Stimulated activated CD4-positive, alpha-beta T cell treated with anti-CD3 and anti-CD28 coated beads, Interleukin-2, amount 100 ng/mL, for 4 hours (primary cell): ENCODE measurements at places on chromosomes 5 and 9.
A peak's percentile ranks its signal among the peaks of the same experiment; 100 is the strongest.

GRCh38 chr9:3858961-3859360 is 333.2 kb upstream of the RFX3 start:
- DNase-seq: no peak

GRCh38 chr9:3525096-3525835 is 535 bp downstream of the RFX3 start:
- DNase-seq: peak; percentile 0

GRCh38 chr5:68189613-68190012 is 25.9 kb upstream of the PIK3R1 start:
- no peak for DNase-seq

GRCh38 chr9:78967596-78968217 is 604.1 kb upstream of the TLE4 start:
- DNase-seq: no peak

GRCh38 chr9:113935677-113936380 is 59.7 kb downstream of the ZNF618 start:
- no peak for DNase-seq

DNA sequence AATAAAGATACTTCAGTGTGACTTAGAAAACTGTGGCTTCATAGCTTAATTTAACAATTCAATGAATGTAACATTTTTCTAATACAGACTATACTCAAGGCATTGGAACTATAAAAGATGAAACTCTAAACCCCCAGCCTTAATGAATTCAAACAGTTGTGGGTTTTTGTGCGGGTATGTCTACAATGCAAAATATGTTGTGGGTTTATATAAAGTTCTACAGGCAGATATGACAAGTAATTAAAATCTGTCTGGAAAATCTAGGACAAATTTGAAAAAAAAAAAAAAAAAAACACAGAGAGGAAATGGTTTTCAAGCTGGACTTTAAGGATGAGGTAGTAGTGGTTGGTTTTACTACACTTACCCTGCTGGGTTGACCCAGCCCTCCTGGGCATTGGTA is 467.5 kb upstream of the TLE4 start:
- no peak for DNase-seq

DNA sequence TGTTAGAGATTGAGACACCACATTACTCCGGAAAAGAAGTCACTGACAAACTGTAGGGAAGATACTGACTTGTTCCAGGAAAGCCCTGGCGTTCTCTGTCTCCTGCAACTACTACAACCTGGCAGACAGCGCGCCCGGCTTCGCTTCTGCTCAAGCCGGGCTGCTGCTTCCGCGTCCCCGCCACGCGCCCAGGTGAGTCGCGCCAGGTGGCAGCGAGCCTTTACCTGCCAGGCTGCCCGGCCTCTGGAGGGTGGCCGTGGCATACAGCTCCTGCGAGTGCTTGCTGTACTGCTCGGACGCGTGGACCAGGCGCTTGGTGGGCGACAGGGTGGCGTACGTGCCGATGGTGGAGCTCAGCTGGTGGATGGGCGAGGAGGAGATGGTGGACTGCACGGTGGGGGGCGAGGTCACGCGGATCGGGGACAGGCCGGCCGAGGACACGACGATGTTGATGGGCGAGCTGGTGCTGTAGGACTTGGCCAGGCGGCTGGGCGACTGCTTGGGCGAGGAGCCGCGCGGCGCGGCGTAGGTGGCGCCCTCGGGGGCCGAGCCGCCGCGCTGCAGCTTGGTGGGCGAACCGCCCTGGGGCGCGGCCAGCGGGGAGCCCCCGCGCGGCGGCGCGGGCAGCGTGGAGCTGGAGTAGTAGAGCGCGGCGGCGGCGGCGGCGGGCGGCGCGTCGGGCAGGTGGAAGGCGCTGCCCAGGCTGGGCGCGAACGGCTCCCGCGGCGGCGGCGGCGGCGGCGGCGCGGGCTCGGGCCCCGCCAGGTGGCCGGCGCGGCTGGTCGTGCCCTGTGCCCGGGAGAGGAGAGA is 519.6 kb downstream of the CTNND2 start:
- no peak for DNase-seq

GRCh38 chr5:132505641-132506040 is 15.1 kb upstream of the IRF1 start:
- DNase-seq: no peak

DNA sequence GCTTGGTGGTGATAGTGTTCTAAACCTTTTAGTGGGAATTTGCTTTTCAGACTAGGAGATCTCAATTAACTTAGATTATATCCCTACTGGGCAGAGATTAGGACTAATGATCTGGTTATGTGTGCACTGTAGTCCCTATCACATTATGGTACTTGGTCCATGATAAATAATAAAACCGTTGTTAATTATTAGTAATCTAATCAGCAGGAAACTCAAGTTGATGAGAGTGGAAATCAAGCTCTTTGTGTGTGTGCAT is 262.3 kb downstream of the ARHGAP26 start:
- DNase-seq: no peak

DNA sequence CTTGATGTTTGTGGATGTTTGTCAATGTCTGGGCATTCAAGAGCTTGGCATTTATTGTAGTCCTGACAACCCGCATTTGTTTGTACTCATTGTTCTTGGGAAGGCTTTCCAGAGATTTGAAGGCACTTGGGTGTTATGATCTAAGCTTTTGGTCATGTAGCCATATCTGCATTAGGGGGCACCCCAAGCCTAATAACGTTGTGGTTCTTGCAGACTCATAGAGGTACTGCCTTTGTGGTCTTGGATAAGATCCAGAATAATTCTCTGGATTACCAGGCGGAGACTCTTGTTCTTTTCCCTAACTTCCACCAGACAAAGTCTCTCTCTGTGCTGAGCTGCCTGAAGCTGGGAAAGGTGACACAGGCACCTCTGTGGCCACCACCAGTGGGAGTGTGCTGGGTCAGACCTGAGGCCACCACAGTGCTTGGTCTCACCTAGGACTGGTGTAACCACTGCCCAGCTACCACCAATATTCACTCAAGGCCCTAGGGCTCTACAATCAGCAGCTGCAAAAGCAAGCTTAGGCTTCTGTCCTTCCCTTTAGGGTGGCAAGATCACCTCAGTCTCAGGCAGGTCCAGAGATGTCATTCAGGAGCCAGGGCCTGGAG is 144.4 kb upstream of the TAS2R1 start:
- DNase-seq: no peak

GRCh38 chr5:114319236-114319635 is 42.6 kb upstream of the KCNN2 start:
- no peak for DNase-seq

DNA sequence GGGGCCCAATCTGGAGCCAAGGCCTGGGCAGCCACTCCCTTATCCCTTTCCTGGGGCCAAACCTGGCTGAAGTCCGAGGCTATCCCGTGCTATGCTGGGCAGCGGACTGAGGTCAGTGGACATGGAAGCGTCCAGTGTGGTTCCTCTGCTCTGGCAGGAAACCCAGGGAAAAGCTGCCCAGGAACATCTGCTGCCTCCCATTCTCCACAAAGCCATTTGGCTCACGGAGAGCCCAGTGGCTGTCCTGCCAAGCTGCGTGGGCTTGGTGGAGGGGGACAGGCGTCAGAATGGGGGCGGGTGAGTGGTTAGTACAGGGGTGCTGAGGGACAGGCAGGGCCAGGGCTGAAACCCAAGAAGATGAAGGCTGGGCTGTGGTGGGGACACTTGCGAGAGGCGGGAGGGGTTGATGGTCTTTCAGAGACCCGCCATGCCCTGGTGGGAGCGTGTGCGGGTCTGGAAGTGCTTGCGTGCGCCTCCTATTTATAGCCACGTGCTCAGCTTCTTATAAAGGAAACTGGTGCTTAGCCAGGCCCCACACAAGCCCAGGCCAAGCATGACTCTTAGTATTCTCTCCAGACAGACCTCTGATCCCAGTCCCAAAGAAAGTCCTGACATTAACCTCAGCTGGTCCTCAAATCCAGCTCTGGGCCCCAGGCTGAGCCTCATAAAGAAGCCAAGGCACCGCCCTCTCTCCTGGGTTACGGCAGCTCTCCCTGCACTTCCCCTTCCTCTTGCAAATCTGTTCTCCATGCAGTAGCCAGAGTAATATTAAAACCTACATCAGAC is 9.4 kb upstream of the SLC6A7 start:
- no peak for DNase-seq

DNA sequence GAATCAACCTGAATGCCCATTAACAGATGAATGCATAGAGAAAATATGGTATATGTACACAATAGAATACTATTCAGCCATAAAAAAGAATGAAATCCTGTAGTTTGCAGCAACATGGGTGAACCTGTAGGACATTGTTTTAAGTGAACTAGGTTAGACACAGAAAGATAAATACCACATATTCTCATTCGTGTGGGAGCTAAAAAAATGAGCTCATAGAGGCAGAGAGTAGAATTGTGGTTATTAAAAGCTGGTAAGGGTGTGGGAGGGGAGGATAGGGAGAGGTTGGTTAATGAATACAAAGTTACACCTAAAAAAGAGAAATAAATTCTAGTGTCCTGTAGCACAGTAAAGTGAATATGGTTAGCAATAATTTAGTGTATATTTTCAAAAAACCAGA is 23.5 kb downstream of the PTTG1 start:
- no peak for DNase-seq

DNA sequence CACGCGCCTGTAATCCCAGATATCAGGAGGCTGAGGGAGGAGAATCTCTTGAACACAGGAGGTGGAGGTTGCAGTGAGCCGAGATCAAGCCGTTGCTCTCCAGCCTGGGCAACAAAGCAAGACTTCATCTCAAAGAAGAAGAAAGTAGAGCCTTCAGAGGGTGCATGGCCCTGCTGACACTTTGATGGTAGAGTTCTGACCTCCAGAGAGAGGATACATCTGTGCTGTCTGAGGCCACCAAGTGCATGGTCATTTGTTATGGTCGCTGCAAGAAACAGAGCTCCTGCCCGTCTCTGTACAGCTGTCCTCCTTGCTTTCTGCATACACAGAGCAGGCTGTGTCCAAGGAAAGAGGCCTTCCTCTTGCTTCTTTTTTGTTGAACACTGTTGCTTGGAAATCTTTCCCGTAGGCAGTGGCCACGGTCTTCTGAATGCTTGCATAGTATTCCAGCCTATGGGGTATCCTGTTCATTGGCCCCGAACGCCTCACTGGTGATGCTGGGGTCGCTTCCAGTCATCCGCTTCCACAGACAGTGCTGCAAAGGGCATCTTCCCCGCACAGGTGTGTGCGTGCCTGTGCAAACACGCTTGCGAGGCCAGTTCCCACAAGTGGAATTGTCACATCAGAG is 36.8 kb upstream of the UNC5A start:
- no peak for DNase-seq

DNA sequence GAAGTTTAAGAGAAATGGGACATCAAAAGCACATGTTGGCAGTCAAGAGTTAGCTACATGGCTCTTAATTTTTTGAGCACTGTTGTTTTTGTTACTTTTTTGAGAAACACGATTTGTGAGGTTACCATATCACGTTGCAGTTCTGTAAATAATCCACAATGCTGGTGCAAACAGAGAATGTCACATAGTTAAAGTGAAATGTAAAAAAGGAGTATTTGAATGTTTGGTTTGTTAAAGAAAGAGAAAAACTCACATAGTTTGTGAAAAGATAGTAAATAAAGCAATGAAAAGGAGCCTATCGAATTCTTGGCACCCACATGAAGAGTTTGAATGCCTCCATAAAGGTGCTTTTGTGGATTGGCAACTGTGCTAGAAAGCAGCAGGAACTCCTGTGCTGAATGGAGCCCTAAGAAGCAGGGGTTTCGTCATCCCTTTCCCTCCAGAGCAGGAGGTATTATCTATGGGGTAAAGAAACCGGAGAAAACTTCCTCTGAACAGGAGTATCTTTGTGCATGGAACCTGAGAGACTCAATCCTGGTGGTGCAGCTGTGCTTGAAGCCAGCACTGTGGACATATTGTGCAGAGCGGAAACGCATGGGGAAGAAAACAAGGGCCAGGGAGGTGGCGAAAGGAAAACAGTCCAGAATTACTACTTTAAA is 148.5 kb upstream of the OTULINL start:
- no peak for DNase-seq

DNA sequence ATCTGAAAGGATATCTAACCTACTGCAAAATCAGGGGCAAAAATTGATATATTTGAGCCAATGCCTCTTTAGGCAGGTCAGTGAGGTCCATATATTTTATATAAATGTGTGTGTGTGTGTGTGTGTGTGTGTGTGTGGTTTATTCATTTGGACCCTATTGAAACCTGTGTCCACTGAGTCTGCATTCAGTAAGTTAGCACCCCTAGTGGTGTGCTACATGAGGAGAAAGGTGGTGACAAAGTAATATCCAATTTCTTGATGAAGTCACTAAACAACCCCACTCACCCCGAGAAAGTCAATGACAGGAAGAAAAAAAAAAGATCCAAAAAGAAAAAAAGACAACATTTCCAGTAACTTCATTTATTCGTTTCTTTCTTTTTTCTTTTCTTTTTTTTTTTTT is 4.1 kb downstream of the FBXW11 start:
- no peak for DNase-seq

GRCh38 chr5:14497311-14497710 is 84.3 kb upstream of the OTULINL start:
- no peak for DNase-seq

DNA sequence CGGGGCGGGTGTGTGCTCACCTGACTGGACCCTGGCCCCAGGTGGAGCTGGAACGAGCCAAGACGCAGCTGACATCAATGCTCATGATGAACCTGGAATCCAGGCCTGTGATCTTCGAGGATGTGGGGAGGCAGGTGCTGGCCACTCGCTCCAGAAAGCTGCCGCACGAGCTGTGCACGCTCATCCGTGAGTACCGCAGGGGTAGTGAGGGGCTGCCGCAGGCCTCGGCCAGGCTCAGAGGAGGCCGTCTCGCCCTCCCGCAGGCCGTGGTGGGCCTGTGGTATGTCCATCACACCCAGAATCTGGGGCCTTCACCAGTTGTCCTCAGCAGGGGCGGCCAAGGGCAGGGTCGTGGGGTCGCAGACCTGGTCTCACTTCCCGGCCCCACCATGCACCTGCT is 11.3 kb downstream of the PMPCA start:
- no peak for DNase-seq

GRCh38 chr9:37212435-37212834 is 92.1 kb downstream of the ZCCHC7 start:
- no peak for DNase-seq

- no peak for DNase-seq
Observed at GRCh38 chr9:13588151-13589033, 308.9 kb upstream of the MPDZ start.

- no peak for DNase-seq
Observed at GRCh38 chr5:111667128-111667736, 89.8 kb downstream of the NREP start.

- DNase-seq: no peak
Observed at GRCh38 chr9:127075624-127076372, 46.6 kb downstream of the ANGPTL2 start.

- DNase-seq: no peak
Observed at GRCh38 chr5:121503111-121503840, 348.4 kb upstream of the FTMT start.

GRCh38 chr5:142287096-142287972 is 37.5 kb downstream of the SPRY4 start:
- DNase-seq: no peak

- no peak for DNase-seq
Observed at GRCh38 chr5:91028499-91028956, 354.6 kb downstream of the ARRDC3 start.

DNA sequence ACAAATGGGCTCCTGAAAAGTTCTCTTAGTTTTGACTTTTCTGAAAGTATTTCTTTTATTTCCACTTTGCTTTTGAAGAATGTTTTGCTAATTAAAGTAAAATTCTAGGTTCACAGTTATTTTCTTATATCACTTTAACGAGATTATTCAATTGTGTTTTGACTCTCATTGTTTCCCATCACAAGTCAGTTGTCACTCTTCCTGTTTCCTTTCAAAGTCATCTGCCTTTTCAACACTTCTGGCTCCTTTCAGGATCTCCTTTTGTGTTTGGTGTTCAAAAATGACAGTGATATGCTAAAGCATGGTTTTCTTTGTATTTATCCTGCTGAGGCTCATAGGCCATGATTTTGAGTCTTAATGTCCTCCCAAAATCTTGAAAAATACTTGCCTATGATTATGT is 235.4 kb upstream of the TAS2R1 start:
- DNase-seq: no peak
